ENCODE measurements at places on chromosomes 2 and 18.

DNA sequence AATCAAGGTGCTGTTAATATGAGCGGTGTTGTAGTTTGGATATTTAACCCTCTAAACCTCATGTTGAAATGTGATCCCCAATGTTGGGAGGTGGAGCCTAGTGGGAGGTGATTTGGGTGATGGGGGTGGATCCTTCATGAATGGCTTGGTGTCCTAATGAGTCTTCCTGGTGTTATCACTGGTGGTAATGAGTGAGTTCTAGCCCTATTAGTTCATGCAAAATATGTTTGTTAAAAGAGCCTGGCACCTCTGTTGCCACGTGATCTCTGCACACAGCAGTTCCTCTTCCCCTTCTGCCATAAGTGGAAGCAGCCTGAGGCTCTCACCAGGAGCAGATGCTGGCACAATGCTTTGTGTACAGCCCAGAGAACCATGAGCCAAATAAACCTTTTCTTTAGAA, 158.4 kb downstream of the FMNL2 start:
- DNase-seq, result no peak

GRCh38 chr2:151306621-151307020, 17.2 kb upstream of the NMI start:
- no peak for DNase-seq

DNA sequence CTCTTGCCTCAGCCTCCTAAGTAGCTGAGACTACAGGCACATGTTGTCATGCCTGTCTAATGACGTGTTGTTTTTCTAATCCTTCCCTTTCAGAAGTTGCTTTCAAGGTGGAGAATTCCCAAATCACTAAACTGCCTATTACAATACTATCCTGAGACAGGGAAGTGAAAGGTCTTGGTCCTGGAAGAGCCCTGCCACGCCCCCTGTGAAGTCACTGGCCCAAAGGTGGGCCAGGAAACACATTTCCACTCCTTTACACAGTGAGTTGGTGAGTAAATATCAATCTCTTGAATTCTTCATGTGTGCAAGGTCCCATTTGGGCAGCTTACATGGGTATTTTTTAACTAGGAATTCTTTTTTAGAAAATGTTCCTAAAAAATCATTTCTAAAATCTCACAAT, 150.1 kb downstream of the THADA start:
- no peak for DNase-seq

DNA sequence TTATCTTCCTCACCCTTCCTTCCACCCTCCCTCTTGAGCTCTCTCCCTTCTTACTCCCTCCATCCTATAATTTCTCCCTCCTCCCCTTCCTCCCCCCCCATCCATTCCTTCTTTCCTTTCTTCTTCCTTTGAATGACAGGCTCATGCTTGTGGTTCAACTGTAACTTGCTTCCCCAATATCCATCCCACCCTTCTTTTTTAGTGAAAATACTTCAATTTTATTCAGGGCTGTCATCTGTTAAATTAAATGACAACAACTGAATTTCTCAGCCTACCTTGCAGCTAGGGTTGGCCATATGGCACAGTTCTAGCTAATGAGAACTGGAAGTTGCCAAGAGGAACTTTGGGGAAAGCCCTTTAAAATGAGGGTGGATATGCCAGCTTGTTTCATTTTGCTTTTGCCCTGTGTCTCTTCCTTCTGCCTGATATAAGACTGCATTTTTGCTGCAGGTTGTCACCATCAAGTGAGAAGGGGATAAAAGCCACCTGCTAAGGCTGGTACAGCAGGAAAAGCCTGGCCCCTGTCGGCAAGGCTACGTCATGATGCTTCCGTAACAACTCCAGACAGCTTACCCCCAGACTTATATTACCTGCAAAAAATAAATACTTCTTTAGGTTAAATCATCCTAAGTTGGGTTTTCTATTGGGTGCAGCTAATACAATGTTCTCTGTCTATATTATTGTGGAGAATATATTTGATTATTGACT, 121.8 kb downstream of the NXPH2 start:
- no peak for DNase-seq

- DNase-seq, result no peak
Measured at GRCh38 chr2:100862081-100862480, 42.1 kb downstream of the NPAS2 start.

DNA sequence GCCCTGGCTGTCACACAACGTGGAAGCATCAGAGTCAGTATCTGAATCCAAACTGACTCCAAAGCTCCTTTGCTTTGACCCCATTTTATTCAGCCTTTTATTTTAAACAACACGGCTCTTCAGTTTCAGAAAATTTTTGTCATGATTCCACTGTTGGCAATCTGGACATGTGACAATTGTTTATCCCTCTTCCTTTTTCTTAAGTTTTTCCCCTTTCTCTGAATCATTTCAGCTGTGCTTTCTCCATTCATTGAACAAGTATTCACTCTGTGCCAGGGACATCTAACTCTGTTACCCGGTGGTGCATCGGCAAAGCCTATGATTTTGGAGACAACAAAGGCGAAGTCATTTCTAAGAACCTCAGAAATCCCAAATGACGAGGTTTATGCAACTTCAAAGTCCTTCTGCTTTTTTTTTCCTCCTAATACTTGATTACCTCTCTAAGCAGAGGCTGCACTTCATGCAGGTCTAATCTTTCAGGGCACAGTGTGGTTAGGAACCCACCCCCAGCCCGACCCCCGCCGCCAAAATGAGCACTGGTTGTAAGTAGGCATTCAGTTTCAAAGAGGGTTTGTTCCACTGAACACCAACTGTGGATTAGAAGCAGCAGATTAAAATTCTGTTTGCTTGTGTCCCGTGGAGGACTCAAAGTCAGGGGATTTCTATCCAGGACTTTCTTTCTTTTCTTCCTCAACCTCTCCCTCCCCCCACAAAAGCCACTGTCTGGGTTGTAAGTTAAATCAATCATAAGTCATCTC, 18.6 kb downstream of the ST6GAL2 start:
- DNase-seq, result no peak

GRCh38 chr2:146874260-146874658, 970.6 kb upstream of the ACVR2A start:
- DNase-seq, result no peak

- DNase-seq, result no peak
Measured at GRCh38 chr2:37928377-37928776, 3.3 kb downstream of the RMDN2 start.

GRCh38 chr2:15284614-15285013, 276.5 kb downstream of the NBAS start:
- no peak for DNase-seq

GRCh38 chr2:13654416-13654815, 937.7 kb downstream of the TRIB2 start:
- DNase-seq, result no peak

- no peak for DNase-seq
Measured at GRCh38 chr2:106095478-106096298, 98.4 kb downstream of the UXS1 start.

DNA sequence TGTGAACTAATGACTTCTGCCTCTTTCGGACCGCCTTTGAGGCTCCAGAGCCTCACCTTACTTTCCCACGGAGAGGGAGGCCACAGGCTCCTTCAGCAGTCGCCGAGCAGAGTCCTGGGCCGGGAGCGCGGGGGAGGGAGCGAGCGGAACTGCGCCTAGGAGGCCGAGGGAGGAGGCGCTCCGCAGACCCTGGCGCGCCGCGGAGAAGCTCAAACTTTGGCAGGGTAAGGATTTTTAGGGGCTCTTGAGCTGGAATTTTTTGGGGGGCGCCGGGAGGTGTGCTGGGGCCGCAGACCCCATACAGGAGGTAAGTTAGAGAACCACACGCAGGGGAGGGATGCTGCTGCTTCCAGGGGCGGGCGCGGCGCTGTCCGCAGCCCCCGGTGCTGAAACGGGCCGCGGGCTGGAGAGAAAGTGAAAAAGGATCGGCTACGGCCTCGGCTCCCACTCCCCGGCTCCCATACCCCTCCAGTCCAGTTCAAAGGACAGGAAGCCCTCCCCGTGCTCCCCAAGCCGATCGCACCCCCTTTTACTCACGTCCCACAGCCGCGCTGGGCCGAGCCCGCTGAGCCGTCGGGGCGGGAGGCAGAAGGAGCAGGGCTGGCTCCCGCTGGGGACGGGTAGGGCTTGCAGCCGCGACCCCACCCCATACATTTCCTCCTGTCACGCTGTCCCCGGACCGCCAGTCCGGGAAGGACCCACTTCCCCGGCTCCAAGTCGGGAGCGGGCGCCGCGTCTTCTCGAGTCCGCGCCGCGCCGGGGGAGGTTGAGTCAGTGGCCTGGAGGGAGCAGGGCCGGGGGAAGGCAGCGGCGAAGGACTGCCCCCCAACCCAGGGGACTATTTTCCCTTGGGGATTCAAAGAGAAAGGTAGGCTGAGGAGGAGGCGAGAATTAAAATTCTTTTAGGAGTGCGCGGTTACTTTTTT, at the start of gene CNGA3:
CNGA3 (plus strand) TSS at position 146 of the 926 bp plus-strand sequence. CDS start 23,520 bp downstream, outside the sequence.
- no peak for DNase-seq

GRCh38 chr2:107607054-107607453, 219.6 kb upstream of the RGPD4 start:
- no peak for DNase-seq

DNA sequence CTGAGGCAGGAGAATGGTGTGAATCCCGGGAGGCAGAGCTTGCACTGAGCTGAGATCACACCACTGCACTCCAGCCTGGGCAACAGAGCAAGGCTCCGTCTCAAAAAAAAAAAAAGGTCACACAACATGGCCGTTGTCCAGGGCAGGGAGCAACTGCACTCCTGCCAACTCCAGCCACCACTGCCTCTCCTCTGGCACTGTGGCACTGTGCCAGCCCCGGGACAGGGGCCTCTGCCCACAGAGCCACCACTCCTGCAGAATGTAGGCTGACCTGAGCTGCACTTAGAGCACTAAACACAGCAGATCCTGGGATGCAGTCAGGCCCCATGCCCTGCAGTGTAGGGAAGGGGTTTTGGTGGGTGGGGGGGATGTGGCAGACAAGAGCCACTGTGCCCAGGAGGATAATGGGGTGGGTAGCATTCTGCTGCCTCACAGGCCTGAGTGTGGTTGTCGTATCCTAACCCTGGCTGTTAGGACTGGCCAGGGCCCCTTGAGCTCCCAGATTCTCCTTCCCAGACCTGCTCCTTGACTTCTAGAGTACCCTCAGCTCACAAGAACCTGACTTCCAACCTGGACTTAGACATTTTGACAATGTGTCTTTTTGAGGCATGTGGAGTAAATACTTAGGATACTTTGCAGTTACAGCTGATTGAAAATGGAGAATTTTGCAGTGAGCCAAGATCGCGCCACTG, 69.4 kb upstream of the SH3RF3 start:
- DNase-seq, result no peak

GRCh38 chr2:54290356-54291025, 34.5 kb upstream of the TSPYL6 start:
- no peak for DNase-seq

DNA sequence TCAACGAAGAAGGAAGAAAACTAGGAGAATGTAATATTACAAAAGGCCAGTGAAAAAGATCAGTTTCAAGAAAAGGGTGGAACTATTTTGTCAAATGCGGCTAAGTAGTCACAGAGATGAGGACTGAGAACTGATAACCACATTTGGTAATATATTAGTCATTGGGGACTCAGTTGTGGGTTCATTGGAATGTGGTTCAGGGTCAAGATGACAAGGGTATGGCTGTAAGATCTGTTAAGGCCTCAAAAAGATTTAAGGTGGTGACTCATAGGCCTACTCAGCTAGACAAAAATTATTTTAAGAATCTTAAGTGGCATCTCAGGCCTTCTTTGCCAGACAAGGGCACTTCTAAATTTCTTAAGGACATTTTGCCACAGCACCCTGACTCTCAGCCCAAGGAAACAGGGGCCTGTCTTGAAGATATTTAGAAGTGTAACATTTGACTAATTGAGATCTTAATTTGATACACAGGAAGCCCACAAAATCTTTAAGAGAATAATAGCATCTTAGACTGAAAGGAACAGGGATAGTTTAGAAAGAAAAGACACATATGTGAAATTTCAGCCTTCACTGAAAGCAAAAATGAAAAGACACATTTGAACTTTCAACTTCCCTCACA, 81.3 kb downstream of the STRADB start:
- DNase-seq, result no peak

- peak; percentile 55 for DNase-seq
Measured at GRCh38 chr2:71277536-71278103, 50.7 kb upstream of the PAIP2B start.

GRCh38 chr2:58350484-58350883, 109.4 kb upstream of the FANCL start:
- DNase-seq, result no peak

GRCh38 chr2:131092458-131093005, 728 bp downstream of the FAM168B start:
- DNase-seq, result no peak

- no peak for DNase-seq
Measured at GRCh38 chr2:200279857-200280256, 26.6 kb upstream of the SPATS2L start.

GRCh38 chr2:48693645-48694044, 61.9 kb downstream of the LHCGR start:
- DNase-seq, result no peak

- DNase-seq, result no peak
Measured at GRCh38 chr18:507636-508035, 7.1 kb upstream of the COLEC12 start.

Measured in NT2/D1 (cell line).